ENCODE measurements at places on chromosomes 16 and 17. TPM values are rescaled to one million over a fixed set of nuclear protein-coding genes. Genes with fewer than 3 reads are reported as not detected.

GRCh38 chr17:44831371-44831770 is 1.3 kb upstream of the GJC1 start:
- DNase-seq = no peak

GRCh38 chr17:32976131-32976530 is 15.5 kb upstream of the SPACA3 start:
- DNase-seq = no peak

The KRT23 gene
- not detected for total RNA-seq

DNA sequence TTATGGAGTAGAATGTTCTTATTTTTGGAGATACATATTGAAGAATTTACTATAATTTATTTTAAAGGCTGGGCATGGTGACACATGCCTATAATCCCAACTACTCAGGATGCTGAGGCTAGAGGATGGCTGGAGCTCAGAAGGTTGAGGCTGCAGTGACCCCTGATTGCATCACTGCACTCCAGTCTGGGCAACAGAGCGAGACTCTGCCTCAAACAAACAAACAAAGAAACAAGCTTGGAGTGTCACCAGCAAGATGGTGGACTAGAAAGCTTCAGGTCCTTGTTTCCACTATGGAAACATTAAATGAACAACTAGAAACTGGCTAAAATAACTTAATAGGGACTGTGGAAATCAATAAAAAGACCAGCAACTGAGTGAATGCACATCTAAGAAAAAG is 17.9 kb upstream of the GPT2 start:
- DNase-seq = no peak

- peak; percentile 79 for DNase-seq
Measured at GRCh38 chr16:74738113-74738541, 36.5 kb downstream of the FA2H start.

DNA sequence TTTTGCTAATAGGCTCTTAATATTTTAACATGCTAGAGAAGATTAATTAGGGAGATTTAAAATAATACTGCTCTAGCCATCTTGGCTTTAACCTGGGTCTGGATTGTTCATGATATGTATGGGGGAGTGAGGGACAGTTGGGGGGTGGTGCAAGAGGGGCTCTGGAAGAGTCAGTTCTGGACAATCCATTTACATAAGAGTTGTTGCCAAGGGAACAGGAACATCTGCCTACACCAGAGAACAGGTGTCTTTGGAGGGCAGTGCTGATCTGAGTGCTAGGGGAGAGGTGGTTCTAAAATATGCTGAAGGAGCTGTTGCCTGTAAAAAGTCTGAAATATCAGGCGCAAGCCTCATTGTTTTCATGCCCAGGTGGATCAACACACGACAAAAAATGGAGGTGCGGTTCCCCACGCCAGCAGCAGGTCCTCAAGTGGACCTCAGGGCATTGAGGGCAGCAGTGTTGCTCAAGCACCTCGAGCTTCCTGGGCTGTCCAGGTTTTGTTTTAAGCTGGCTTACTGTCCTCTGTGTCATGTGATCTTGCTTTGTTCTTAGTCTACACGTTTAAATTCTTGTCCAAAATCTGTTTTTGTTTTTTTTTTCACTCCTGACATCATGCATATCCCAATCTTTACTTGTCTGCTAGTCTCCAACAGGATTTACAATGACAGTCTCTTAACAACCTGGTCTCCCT is 25.4 kb upstream of the WSB1 start:
- DNase-seq = no peak

DNA sequence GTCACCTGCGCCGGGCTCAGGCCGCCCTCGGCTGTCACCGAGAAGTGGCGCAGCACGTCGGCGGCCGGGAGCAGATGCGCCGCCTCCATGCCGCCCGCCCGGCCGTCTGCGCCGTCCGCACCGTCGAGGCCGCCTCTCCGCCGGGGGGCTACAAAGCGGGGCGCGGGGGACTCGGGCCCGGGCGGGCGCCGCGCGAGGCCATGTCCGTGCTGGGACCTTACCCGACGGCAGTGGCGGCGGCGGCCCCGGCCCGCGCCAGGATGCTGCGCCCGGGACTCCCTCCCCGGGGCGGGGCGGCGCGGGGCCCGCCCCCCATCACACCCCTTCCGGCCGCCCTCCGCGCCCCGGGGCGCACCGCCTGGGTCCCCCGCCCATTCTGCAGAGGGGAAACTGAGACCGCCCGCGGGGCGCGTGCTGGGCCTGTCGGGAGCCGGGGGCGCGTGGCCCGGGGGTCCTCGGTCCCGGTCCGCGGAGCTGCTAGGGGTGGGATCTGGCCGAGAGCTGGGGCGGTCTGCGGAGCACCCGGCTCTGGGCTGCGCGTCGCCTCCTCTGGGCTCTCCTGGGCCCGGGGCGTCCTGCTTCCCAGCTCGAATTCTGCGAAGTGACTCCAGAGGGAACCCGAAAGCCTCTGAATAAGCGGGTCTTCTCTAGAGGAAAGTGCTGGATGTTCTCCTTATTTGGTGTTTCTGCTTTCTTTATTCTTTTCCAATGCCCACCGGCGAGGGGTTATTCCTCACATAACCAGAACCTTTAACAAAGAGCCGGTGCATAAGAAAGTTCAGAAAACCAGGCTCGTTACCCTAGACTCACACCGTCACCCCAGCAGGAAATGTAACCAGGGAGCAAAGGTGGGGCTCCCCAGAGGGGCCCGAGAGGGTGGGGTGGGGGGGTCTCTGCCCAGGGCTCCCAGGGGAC is at the start of gene ATP2A3:
ATP2A3 (minus strand) TSS at position 235 of the 915 bp plus-strand sequence; CDS start at position 89, 146 bp downstream.
- no peak for DNase-seq

DNA sequence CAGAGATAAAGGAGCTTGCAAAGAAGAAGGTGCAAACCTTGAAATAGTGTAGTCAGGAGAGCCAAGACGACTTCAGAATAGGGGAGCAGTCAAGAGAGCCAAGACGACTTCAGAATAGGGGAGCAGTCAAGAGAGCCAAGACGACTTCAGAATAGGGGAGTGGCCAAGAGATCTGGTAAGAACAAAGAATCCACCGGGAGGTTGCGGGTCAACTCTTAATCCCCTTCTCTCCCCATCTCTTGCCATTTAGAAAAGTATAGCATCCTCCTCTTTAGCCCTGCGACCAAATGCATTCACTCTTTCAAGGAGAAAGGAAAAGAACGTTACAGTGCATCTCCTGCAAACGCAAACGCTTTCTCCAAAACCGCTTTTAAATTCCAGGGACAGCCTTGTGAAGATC is 713 bp downstream of the KNOP1 start:
- no peak for DNase-seq

The PPP1R1B gene
- total RNA-seq = not detected

DNA sequence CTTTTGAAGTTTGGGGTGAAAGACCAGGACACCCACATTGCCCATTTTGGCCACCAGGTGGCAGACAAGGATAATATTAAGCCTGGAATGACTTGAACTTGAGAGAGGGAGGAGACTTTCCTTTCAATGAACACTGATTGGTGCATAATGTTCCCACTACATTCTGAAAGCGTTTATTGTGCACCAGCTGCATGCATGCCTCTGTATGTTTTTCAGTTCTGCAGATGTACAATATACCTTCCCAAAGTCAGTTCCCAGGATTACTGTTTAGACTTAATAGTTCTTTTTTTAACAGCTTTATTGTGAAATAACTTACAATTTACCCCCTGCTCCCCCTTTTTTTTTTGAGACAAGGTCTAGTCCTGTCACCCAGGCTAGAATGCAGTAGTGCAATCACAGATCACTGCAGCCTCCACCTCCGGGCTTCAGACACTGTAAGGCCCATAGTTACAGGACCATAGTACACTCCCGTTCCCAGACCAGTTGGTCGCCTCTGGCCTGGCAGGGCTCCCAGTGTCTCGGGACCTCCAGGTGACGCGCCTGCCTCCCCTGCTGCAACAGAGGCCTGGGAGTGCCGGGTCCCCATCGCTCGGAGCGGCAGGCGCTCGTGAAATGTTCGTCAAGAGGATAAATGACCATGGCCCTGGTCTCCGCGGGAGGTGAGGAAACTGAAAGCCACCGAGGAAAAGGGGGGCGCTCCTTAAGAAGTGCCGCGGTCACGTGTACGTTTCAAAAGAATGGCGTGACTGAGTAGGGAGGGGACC is 12.2 kb downstream of the CES2 start:
- DNase-seq = peak; percentile 77

The MAPK8IP3 gene
- 27.4 TPM for total RNA-seq

DNA sequence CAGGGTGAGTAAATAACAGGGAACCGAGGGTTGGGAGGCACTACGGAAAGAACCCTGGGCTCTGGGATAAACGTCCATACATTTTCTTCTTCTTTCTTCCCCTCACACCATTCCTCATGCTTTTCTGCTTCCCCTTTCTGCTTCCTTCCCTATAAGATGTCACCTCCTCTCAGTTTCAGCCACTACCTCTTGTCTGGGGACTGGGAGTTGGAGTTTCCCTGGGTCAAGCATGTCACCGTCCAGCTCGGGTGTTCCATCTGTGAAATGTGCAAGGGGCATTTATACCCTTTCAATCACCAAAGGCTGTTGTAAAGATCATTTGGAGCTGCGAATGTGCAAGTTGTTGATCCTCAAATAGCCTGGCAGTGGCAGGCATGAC is 17.5 kb upstream of the CCL22 start:
- DNase-seq = no peak

The ITGB4 gene
- total RNA-seq = 1.4 TPM

GRCh38 chr17:39167476-39167875 is 1.5 kb upstream of the ARL5C start:
- no peak for DNase-seq

DNA sequence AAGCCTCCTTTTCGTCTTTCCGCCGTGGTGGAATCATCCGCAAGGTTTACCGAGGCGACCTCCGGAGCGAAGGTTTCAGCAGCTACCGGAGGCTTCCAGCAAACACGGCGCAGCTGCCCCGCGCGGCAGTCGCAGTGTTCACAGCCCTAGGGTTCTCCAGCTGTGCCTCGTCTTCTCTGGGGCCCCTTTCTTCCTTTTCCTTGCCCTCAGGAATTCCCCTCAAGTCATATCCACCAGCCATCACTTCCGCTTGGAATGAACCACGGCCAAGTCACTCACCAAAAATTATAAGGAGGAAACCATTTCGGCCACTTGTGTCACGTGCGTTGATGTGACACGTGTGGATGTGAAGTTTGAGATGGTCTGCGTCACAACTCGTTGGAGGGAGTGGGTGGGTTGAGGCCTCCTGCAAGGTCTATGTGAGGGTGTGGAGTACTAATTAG is 636 bp upstream of the ERN1 start:
- no peak for DNase-seq

- DNase-seq = no peak
Measured at GRCh38 chr17:51814521-51814920, 344.0 kb downstream of the CA10 start.

DNA sequence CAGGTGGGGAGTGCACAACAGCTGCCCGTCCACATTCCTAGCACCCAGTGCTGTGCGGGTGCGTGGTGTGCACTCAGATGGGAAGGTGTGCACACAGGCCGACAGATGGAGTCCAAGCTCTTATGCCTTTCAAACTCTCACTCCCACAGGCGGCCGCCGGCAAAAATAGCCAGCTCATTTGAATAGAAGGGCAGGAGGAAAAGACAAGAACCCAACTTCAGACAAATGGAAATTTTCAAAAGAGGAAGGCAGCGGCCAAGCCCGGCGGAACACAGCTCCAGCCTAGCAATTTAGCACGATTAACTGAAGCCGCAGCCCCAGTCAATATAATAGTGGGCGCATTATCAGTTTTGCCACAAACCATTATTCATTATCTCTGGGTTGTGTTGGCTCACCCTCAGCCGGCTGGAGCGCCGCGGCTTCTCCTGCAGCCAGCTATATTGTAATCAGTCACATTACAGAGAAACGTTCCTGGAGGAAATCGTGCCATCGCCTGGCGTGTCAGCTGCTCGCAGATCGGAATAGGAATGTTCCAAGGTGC is 103.9 kb upstream of the SEC14L1 start:
- peak; percentile 23 for DNase-seq

Data from HT1080 (cell line).